ENCODE measurements at places on chromosomes 11 and 22. TPM values are rescaled to one million over a fixed set of nuclear protein-coding genes. Genes with fewer than 3 reads are reported as not detected.

DNA sequence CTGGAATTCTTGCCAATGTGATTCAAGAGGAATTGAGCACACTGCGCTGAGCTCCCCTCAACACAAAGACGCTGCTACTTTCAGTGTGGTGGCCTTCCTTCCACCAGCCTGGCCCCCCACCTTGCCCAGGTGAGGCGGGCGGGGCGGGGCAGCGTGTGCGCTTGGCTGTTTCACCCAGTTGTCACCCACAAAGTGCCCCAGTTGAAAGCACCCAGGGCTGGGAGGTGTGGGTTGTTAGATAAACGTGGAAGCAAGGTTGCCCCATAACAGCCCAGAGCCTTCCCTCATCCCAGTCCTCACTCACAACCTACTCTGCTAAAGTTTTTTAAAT is 43.1 kb downstream of the CACNG2 start:
- DNase-seq = no peak

DNA sequence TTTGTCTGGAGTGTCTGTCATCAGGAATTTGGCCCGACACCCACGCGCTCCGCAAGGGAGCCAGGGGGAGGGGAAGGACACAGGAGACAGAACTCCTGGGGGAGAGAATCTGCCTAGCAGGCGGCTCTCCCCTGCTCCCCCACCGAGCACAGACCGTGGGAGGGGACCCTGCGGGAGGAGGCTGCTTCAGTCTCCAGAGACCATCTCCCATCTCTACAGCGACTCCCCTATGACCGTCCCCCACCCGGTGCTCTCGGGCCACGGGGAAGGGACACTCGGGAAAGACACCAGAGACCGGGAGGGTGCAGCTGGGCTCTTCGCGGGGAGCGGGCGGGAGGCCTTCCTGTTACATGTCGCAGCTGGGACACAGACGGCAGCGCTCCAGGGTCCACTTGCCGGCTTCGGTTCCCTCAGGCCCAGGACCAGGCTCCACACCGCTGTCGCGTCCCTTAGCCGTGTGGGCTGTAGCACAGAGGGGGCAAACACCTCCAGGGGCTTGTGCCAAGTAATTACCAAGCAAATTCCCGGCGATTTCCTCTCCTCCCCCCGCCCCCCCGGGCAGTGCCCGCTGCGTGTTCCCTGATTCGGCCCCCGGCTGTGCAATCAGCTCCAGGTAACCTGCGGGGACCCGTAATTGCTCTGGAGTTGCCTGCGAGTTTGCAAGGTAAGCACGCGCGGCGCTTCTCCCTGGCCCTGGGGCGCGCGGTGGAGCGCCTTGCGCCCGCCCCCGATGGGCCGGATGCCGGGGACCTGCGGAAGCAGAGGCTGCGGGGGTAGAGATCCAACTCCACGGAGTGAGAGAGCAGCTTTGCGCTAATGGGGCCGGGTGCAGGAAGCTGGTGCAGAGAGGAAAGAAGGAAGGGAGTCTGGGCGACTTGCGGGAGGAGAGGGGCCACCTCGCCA is 155.1 kb upstream of the CADM1 start:
- DNase-seq = no peak

GRCh38 chr22:44446483-44446882 is 51.5 kb downstream of the RTL6 start:
- no peak for DNase-seq

DNA sequence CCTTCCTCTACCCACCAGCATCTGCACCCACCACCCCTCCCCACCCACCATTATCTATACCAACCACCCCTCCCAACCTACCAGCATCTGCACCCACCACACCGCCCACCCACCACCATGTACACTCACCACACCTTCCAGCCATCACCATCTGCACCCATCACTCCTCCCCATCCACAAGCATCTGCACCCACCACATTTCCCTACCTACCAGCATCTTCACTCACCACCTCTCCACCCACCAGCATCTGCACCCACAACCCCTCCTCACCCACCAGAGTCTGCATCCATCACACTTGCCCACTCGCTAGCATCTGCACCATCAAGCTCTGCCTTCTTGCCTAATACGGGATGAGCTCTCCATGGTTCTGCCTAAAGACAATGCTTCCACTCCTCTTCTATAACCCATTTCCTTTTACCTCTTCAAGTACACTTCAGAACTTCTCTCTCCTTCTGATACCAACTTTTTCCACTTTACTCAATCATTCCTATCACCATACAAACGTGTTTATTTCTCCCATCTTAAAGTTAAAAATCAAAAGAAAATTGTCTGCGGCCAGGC is 2.4 kb upstream of the FSHB start:
- no peak for DNase-seq

Gene CCDC89
- not detected for polyA plus RNA-seq

GRCh38 chr11:22407921-22408320 is 69.7 kb downstream of the SLC17A6 start:
- DNase-seq = no peak

DNA sequence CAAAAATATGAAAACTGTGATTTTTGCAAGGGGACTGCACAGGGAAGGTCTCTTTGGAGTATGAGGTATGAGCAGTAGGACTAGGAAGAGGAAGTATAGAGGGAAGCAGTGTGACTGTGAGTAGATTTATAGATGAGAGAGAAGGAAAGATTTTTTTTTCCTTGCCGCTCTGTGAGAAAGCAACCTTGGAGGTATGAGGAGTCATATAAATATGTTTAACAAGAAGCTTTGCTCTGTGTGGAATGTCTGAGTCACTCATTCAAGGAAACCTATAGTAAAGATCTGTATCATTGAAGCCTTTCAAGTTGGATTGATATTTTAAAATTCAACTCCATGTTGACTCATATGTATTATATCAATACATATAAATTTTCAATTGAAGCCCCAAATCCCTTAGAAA is 26.2 kb downstream of the DNHD1 start:
- DNase-seq = no peak

Gene OR52H1
- not detected for polyA plus RNA-seq

Gene SHISA8
- not detected for polyA plus RNA-seq

GRCh38 chr11:41458154-41458553 is 1.3 kb downstream of the LRRC4C start:
- DNase-seq = no peak

DNA sequence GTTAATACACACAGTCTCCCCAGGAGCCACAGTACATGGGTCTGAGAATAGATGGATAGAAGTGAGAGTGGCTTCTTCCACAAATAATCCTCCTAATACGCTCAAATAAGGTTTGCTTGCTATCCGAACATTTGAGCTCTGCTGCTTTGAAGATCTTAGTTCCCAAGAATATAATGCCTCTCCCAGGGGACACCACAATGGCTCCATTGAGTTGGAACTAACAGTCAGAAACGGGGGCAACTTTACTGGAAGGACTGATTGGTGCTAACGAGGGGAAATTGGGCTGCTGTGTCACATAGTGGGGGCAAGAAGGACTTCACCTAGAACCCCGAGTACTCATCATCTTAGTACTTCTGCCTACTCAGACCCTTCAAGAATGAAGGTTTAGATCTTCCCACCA is 66.2 kb downstream of the IGLL5 start:
- DNase-seq = no peak

Gene KRTAP5-2
- polyA plus RNA-seq = 0.46 TPM

Gene SRSF8
- polyA plus RNA-seq = 91.6 TPM

DNA sequence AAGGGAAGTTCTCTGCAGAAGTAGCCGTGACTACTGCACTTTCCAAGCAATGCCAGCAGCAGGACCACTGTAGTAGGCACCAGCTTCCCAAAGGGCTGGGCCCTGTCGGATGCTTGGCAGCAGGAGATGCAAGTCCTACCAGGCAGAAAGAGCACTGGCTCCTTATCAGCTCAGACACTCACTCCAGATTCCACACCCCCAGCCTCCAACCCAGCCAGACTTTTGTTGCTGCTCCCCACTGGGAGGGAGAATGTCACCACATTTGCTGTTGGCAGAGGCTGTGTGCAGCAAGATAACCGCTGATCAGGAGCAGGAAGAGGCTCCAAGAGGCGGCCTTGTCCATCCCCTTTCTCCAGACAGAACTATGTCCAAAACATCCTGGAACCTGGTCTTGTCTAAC is 118.7 kb downstream of the C11orf58 start:
- no peak for DNase-seq

GRCh38 chr11:70833011-70833410 is 419.4 kb downstream of the SHANK2 start:
- DNase-seq = no peak

Gene FAM180B
- polyA plus RNA-seq = not detected

DNA sequence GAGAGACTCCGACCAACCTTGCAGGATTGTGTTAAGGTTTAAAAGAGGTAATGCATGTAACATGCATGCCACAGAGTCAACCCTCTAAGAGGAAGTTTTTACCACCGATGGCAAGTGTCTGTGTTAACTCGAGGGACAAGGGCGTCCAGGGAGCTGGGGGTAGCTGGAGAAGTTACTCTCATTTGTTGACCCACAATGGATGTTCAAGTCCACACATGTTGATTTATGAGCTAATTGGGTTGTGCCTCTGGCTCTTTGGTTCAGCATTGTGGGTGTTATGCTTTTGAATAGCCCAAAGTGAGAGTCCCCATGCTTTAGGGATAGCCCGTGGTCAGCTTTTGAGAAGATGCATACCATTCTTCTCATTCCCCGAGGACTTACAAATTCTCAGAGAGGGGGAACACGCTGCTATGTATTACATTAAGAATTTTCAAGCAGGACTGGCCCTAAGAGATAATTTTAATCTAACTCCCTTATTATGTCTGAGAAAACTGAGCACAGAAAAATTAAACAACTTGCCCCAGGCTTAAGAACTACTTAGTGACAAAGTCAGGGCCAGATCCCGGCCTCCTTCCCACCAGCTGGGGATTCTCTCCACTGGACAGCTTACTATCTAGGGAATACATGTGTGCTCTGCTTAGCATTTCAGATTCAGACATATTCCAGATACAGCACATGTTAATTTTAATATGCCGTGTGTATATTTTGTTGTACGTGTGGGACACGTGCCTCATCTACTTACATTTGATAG is 5.2 kb upstream of the PLET1 start:
- DNase-seq = no peak

GRCh38 chr11:46391578-46392420 is at the start of gene CHRM4:
TSS of gene CHRM4 (minus strand) at chr11:46391776. CDS start at chr11:46386557, 5,219 bp downstream.
- no peak for DNase-seq

- no peak for DNase-seq
Observed at GRCh38 chr11:71119656-71120269, 132.6 kb downstream of the SHANK2 start.

- no peak for DNase-seq
Observed at GRCh38 chr11:45915446-45915845, 2.2 kb downstream of the PEX16 start.

DNA sequence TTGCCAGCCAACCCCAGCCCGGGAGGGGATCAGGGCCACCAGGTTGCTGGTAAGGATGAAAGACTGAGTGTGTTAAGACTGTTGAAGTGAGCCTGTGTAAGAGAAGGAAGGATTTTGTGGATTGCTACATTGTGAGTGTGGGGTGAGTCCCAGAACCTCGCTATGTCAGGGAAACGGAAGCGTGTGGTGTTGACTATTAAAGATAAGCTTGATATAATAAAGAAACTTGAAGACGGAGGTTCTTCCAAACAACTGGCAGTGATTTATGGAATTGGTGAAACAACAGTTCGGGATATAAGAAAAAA is 627 bp downstream of the JRKL start:
- no peak for DNase-seq

DNA sequence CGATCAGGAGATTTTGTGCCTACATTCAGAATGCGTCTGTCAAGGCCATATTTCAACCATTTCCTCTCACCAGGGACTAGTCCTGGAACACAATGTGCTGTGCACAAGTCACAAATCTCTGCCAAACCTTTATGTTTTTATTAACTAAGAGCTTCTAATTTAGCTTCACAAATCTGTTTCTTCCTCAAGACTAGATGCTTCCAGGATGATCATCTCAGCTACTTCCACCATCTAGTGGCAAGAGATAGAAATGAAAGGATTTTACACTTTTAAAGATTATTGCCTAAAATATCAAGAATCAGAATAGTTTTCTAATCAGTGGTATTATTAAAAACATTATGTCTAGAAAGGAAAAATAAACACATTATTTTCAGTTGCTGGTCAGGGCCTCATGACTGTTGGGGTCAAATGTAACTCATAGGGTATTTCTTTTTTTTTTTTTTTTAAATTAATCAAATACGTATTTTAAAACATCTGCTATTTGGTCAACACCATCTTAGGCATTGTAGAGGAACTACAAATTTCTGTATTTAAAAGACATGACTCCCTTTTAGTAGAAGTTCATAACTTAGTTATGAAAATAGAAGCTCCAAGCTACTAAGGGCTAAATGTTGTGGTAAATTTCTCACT is 1102.6 kb downstream of the DLG2 start:
- DNase-seq = no peak

Gene PRODH
- 0.05 TPM for polyA plus RNA-seq

DNA sequence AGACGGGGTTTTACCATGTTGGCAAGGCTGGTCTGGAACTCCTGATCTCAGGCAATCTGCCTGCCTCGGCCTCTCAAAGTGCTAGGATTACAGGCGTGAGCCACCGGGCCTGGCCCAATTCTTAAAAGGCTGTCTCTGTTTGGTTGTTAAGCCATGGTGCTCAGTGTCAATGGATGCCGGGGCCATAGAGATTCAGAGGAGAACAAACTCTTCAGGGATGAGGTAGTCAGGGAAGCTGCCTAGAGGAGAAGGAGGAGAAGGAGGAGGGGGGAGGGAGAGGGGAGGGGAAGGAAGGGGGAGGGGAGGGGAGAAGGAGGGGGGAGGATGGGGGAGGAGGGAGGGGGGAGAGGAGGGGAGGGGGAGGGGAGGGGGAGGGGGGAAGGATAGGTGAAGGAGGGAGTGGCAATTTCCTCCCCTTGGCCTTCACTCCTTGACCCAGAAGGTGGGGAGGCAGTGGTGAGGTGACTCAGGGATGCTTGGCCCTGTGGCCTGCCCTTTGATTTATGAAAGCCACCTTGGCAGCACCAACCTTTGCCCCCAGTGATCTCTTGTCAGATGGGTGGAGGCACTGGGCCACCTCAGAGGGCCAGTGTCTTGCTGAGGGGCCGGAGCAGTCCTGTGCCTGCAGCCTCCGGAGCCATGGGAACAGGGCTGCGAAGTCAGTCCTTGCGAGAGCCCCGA is at the start of gene C11orf86:
TSS of gene C11orf86 (plus strand) at position 581 of the 681 bp plus-strand sequence. CDS start at position 640, 59 bp downstream.
- no peak for DNase-seq

GRCh38 chr11:66292543-66293332 is 1.0 kb downstream of the TMEM151A start:
- no peak for DNase-seq

Gene OR51B4
- polyA plus RNA-seq = not detected

- DNase-seq = no peak
Observed at GRCh38 chr11:62472063-62472884, 53.4 kb downstream of the SCGB1A1 start.

DNA sequence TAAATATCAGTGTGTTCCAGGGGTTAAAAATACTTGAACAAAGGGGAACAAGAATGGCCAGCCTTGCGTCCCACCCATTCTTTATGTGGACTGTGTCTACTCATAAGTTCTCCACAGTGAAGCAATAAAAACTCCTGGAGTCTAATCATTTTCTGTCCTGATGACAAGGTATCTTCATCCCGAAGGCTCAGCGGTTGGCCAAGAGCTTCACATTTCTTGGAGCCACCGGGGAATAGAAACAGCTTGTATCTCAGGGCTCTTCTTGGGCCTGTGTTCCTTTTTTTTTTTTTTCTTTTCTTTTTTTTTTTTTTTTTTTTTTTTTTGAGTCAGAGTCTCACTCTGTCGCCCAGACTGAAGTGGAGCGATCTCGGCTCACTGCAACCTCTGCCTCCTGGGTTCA is 36.8 kb upstream of the ADORA2A start:
- DNase-seq = no peak
